ENCODE measurements at places on chromosomes 6 and 20. TPM values are rescaled to one million over a fixed set of nuclear protein-coding genes. Genes with fewer than 3 reads are reported as not detected.

DNA sequence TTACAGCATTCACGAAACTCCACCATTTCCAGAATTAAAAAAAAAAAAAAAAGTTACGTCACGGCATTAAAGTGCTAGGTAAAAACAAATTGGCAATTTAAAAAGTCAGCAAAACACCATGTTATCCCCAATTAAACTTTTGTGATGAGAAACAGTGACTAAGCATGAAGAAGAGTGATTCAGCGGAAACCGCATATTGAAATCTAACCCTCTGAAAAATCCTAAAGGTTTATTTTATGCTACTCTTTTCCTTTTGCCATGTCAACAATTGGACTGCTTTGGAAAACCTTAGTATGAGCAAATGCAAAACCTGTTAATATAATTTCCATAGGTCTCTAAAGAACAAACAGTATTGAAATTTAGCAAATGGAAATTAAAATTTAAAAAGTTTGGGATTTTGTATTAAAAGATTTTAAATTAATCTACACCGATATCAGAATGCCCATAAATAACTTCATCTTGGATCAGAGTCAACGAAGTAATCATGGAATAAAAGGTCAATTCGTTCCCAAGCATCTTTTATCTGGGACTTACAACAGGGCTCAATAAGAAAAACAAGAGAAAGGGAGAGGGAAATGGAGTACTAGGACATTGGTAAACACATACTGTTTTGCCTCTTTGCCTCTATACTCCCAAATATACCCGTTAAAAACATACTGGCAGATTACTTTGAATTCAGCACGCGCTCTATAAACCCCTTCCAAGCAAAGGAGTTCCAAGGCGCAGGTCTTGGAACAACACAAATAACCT lies 1.1 kb downstream of the FBXO30 start:
- DNase-seq: no peak

- DNase-seq: no peak
These were observed 103.1 kb upstream of the MRPS10 start for GRCh38 chr6:42320762-42321161.

DNA sequence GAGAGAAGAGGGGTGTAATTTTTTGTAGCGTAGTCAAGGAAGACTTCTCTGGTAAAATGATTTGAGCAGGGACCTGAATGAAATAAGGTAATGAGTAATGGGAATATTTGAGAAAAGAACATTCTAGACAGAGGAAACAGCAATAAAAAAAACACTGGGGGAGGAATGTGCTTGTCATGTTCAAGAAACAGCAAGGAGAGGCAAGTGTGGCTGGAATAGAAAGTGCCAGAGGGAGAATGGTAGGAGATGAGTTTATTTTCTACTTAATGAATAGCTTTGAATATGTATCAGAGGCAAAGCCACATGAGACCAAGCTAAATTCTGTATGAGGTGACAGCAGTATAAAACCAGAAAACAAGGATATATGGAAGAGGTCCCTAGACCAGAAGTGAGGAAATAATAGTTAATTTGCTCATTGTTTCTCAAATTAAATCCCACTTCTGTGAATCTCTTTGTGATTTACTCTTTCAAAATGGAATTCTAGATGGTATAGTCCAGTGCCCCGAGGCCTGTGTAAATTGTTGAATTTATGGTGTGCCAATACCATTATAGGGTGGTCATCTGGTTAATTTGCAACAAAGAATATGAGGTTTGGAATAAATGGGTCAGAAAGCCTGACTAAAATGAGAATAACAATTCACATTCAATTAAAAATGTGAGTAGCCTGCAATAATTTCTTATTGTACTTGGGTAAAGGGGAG lies 170.2 kb downstream of the CDKAL1 start:
- DNase-seq: no peak

GRCh38 chr20:18793625-18794427 lies 19.8 kb upstream of the SCP2D1 start:
- peak; percentile 93 for DNase-seq

- DNase-seq: no peak
These were observed 14.2 kb downstream of the FAM83B start for GRCh38 chr6:54860739-54861138.

DNA sequence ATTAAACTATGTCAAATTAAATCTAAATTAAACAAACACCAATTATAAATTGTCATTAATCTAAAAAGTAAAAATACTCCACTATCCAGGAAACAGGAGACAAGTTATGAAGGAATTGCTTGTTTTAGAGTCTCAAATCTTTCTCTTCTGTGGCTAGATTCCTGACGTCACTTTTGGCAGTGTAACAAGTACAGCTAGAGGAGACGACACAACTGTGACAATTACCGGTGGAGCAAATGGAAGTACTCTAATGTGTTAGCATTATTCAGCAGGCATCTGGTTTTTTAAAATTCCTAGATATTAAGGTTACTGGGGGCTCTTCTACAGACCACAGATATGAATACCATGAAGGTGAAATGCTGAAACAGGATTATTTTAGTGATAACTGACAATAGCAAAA lies 1042.7 kb downstream of the EPHA7 start:
- no peak for DNase-seq

GRCh38 chr6:22954749-22955385 lies 385.5 kb downstream of the HDGFL1 start:
- DNase-seq: no peak

Gene GINM1
- total RNA-seq: 37.3 TPM

GRCh38 chr6:97189767-97190166 lies 93.2 kb downstream of the MMS22L start:
- no peak for DNase-seq

DNA sequence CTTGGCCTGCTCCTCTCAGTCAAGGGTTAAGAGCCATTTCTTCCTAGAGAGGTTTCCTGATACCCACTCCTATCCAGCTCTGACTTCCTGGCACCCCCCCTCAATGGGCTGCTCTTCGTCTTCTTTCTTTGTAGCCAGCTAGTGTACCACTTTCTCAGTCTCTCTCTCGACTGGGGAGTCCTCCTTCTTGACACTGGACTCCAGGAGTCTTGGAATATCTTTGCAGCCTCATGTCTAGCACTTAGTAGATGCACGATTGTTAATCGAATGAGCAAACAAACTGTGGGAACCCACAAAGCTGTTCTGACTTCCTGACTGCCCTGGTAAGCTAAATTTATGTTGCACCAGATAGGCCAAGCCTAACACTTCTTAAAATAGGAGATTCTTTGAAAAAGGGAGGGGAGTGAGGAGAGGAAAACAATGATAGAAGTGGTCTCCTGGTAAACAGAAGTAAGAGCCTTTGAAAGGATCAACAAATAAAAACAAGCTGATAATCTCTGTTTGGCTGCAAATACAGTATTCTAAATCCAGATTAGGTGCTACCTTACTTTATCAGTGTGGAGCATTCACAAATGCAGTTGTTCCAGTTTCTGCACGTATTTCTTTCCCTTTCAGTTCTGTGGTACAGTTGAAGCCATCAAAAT lies 160.1 kb upstream of the CITED2 start:
- no peak for DNase-seq

Gene COL9A3
- total RNA-seq: 9.9 TPM

DNA sequence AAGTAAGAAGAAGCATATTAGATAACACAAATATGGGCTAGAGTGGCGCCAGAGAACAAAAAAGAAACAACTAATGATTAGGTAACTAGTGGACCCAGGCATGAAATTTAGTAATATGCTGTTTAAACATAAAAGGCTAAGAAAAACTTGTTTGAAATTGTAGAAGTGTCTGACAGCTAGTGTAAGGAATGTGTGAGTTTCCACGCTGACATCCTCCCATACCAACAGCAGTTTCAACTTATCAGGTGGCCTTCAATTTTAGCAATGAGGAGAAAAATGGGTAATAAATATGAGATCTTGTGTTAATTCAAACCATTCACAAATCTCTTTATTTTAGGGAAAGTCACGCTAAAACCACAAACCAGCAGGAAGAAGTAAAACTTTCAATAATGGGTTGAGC lies 440.2 kb upstream of the FLRT3 start:
- no peak for DNase-seq

GRCh38 chr20:23272176-23273029 lies 78.2 kb upstream of the NXT1 start:
- DNase-seq: no peak

DNA sequence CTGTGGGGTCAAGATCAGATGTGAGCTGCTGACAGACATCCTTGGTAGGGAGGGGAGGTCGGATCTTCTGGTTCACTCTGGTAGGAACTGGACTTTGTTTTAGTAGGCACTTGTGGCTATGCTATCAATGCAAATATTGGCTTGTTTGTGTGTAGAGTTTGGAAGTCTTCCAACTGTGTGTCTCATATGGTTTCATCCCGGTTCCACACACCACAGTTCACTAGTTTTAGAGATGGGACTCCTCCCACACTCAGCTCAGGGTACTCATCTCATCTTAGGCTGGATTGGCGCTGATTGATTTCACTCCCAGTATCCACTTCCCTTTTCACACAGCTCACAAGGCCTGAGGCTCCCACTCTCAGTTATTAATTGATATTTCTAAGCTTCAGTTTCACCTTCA lies 161.3 kb downstream of the THBS2 start:
- no peak for DNase-seq

GRCh38 chr6:110620065-110620464 lies 143.7 kb upstream of the SLC22A16 start:
- no peak for DNase-seq

DNA sequence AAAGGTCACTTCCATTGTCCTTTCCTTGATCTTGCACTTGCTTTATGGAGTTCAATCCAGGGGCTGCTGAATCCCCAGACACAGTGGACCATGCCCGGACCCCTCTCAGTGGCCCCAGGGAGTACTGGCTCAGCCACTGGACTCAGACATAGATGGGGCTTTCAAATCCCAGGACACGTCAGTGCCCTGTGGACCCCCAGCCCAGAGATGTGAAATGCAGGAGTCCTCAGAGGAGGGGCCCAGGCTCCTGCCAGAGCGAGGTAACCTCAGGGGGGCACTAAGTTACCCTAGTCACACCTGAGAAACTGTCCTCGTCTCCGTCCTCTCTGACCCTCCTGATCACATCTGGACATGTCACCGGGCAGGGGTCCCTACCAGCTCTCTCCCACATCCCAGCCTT lies 18.7 kb upstream of the APMAP start:
- peak; percentile 80 for DNase-seq

All from lower leg skin (tissue), 4 donors.